ENCODE measurements at places on chromosomes 6 and 20. TPM values are rescaled to one million over a fixed set of nuclear protein-coding genes. Genes with fewer than 3 reads are reported as not detected.

HLA-DPA1 gene
- total RNA-seq = 1.0 TPM

NOTCH4 gene
- total RNA-seq = 4.9 TPM

HCK gene
- total RNA-seq = 0.78 TPM

EEF1E1 gene
- total RNA-seq = 20.6 TPM

SAPCD1 gene
- 3.7 TPM for total RNA-seq

DNA sequence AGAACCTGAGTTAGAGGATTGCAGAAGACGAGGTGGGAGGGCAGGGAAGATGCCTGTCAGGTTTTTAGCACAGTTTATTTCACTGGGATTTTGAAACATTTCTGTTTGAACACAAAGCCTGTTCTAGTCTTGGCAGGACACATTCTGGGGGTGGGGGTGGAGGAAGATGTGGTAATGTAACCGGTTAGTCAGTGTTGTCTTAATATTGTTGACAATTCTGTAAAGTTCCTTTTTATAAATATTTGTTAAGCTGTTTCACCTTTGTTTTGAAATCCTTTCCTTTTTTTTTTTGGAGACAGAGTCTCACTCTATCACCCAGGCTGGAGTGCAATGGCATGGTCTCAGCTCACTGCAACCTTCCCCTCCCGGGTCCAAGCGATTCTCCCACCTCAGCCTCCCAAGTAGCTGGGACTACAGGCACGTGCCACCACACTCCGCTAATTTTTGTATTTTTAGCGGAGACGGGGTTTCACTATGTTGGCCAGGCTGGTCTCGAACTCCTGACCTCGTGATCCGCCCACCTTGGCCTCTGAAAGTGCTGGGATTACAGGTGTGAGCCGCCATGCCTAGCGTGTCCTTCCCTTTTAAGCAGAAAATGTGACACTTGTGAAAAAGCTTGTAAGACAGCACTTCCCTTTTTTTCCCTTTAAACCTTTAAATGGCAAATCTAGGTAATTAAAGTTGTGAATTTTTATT, 20.2 kb downstream of the SLC9A8 start:
- no peak overlapping the region for H3K4me3 ChIP-seq
- H3K27me3 ChIP-seq = no peaks in the 10 kb centered on the region
- H3K4me1 ChIP-seq = no peaks in the 10 kb centered on the region
- no peak for DNase-seq
- no peak overlapping the region for H3K27ac ChIP-seq

DNA sequence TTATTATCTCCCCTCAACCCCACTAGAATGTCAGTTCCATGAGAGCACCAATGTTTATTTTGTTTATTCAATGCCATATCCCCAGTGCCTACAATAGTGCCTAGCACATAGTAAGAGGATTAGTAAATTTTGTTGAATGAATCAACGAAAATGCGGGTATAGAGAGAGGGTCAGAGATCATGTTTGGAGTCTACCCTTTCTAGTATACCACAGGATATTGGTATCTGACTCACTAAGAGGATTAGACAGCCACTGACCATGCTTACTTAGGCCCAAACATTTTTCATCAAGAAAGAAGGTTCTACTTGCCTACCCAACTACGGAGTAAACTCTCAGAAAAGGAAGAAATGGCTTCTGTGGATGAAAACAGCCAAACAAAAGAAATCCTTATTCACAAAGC, 356.8 kb downstream of the BTBD9 start:
- DNase-seq = no peak
- no peak overlapping the region for H3K27ac ChIP-seq
- H3K27me3 ChIP-seq = no peaks in the 10 kb centered on the region
- no peak overlapping the region for H3K4me3 ChIP-seq

DNA sequence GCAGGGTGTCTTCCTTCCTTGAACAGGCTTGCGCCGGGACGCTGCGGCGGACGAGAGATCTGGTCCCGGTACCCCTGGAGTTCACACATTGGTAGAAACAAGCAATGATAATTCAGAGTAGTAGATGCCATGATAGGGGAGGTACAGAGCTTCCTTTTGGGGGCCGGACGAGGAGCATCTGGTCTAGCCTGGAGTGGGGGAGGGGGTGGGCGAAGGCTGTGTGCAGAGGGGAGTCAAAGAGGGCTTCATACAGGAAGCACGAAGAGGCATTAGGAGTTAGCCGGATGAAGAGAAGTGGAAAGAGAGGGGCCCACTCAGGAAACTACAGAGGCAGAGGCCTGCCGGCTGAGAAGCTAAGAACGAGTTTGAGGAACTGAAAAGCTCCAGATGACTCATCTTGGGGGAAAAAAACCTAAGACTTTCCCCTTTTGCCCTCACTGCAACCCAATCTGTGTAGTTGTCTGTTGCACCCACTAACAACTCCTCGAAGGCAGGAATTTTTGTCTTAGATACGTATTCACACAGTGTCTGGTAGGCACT, 611 bp downstream of the CNPY3 start:
- H3K27me3 ChIP-seq = peaks cover 9% of the 10 kb centered on the region
- H3K36me3 ChIP-seq = no peaks in the 10 kb centered on the region
- no peak for DNase-seq

GRCh38 chr20:57710841-57711240, 1.0 kb upstream of the PMEPA1 start:
- H3K4me1 ChIP-seq = peaks cover 24% of the 10 kb centered on the region
- H3K36me3 ChIP-seq = no peaks in the 10 kb centered on the region
- H3K27me3 ChIP-seq = peaks cover 14% of the 10 kb centered on the region
- no peak for DNase-seq
- peak overlapping the region; percentile 83 for H3K4me3 ChIP-seq

- peaks cover 20% of the 10 kb centered on the region for H3K4me1 ChIP-seq
- H3K27me3 ChIP-seq = no peaks in the 10 kb centered on the region
- no peak overlapping the region for H3K27ac ChIP-seq
- no peaks in the 10 kb centered on the region for H3K36me3 ChIP-seq
- peak overlapping the region; percentile 53 for H3K4me3 ChIP-seq
Observed at GRCh38 chr20:57819691-57820380, 110.0 kb upstream of the PMEPA1 start.

DNA sequence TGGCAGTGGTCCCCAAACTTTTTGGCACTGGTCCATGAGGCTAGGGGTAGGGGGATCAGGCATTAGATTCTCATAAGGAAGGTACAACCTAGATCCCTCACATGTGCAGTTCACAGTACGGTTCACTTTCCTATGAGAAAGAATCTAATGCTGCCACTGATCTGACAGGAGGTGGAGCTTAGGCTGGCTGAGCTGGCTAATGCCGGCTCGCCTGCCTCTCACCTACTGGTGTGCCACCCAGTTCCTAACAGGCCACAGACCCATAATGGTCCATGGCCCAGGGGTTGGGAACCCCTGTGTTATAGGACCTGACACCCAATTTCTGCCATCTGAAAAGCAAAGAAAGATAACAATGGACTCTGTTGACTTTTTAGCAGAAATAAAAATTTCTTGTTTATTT, 199.6 kb downstream of the GMPR start:
- peaks cover 8% of the 10 kb centered on the region for H3K36me3 ChIP-seq
- DNase-seq = no peak
- H3K4me1 ChIP-seq = no peaks in the 10 kb centered on the region
- H3K4me3 ChIP-seq = no peak overlapping the region

- H3K4me1 ChIP-seq = peaks cover 14% of the 10 kb centered on the region
- no peaks in the 10 kb centered on the region for H3K36me3 ChIP-seq
- no peaks in the 10 kb centered on the region for H3K27me3 ChIP-seq
- no peak overlapping the region for H3K27ac ChIP-seq
Observed at GRCh38 chr6:148770408-148771211, 23.8 kb downstream of the UST start.

DNA sequence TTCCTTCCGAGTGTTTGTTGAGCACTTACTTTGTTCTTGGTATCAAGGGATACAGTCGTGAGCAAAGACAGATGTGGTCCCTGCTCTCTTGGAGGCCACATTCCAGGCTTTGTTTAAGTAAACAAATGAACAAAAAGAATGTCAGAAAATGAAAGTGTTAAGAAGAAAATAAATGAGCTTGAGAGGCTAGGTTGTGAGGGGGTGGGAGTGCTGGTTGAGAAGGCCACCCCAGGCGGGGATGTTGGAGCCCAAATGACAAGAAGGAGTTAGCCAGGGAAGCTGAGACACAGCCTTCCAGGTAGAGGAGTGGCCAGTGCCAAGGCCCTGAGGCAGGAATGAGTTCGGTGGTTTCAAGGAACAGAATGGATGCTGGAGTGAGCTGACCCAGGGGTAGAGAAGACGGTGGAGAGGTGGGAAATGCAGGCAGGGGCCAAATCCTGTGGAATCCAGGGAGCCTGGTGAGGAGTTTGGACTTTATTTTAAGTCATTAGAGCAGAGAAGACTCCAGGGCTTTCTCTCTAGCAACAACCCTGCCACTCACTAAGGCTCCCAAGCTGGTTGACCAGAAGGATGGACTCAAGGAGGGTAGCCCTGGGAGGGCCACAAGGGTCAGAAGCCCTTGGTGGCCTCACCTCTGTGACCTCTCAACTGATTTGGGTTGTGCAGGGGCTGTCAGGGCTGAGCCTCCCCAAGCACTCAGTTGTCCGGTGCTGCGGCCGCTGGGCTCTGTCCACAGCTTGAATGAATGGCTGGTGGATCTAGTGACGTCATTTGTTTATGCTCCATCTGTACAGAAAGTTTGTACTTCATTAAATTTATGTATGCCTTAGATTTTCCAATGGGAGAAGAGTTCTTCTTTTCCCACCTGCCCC, 66.0 kb upstream of the STX16 start:
- H3K4me1 ChIP-seq = peaks cover 22% of the 10 kb centered on the region
- no peak for DNase-seq
- peaks cover 14% of the 10 kb centered on the region for H3K27me3 ChIP-seq
- peaks cover 11% of the 10 kb centered on the region for H3K36me3 ChIP-seq
- no peak overlapping the region for H3K27ac ChIP-seq

DNA sequence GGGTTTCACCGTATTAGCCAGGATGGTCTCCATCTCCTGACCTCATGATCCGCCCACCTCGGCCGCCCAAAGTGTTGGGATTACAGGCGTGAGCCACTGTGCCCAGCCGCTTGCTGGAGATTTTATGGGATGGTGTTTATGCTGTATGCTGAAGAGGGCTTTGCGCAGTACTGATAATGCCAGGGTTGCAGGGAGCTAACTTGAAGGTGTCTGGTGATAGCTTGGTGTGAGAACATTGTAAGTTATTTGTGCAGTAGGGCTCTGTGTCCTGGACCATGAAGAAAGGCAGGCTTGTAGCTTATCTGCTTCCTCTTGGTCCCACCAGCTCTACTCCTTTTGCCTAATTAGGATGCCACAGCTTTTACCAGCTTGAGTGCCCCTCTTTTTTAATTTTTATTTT, 157.0 kb upstream of the DTNBP1 start:
- peaks cover 14% of the 10 kb centered on the region for H3K4me1 ChIP-seq
- no peaks in the 10 kb centered on the region for H3K27me3 ChIP-seq
- no peak overlapping the region for H3K4me3 ChIP-seq

DNA sequence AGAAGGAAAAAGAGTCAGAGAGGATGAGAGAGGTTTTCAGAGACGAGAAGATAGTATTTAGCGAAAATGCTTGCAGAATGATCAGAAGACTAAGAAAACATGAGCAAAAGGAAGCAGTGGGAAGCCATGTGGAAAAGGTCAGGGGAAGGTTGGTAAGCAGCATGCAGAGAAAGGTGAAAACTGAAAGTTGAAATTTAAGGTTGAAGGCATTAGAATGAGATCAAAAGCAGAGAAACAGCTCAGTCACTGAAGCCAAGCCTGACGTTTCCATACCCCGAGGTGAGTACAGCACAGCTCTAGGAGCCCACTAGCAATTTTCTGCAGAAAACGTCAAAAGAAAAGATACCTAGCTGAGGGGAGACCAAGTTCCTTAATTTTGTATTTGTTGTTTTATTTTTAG, 19.1 kb upstream of the TFB1M start:
- H3K4me3 ChIP-seq = no peak overlapping the region
- no peaks in the 10 kb centered on the region for H3K4me1 ChIP-seq
- no peak overlapping the region for H3K27ac ChIP-seq
- no peaks in the 10 kb centered on the region for H3K27me3 ChIP-seq
- peaks cover 8% of the 10 kb centered on the region for H3K36me3 ChIP-seq

GRCh38 chr20:49671433-49671832, 42.2 kb downstream of the B4GALT5 start:
- no peak for DNase-seq
- H3K27me3 ChIP-seq = peaks cover 2% of the 10 kb centered on the region
- peaks cover 26% of the 10 kb centered on the region for H3K4me1 ChIP-seq
- no peak overlapping the region for H3K27ac ChIP-seq
- H3K4me3 ChIP-seq = no peak overlapping the region
- no peaks in the 10 kb centered on the region for H3K36me3 ChIP-seq

GRCh38 chr6:3721810-3722621, 29.5 kb downstream of the PXDC1 start:
- no peak for DNase-seq
- H3K27me3 ChIP-seq = no peaks in the 10 kb centered on the region
- peaks cover 2% of the 10 kb centered on the region for H3K36me3 ChIP-seq
- no peak overlapping the region for H3K27ac ChIP-seq
- peaks cover 19% of the 10 kb centered on the region for H3K4me1 ChIP-seq
- no peak overlapping the region for H3K4me3 ChIP-seq
